Effector memory CD8-positive, alpha-beta T cell (primary cell): ENCODE measurements at places on chromosomes 1 and 21.

GRCh38 chr21:34609244-34609932 is 5.5 kb downstream of the RCAN1 start:
- no peak for DNase-seq

DNA sequence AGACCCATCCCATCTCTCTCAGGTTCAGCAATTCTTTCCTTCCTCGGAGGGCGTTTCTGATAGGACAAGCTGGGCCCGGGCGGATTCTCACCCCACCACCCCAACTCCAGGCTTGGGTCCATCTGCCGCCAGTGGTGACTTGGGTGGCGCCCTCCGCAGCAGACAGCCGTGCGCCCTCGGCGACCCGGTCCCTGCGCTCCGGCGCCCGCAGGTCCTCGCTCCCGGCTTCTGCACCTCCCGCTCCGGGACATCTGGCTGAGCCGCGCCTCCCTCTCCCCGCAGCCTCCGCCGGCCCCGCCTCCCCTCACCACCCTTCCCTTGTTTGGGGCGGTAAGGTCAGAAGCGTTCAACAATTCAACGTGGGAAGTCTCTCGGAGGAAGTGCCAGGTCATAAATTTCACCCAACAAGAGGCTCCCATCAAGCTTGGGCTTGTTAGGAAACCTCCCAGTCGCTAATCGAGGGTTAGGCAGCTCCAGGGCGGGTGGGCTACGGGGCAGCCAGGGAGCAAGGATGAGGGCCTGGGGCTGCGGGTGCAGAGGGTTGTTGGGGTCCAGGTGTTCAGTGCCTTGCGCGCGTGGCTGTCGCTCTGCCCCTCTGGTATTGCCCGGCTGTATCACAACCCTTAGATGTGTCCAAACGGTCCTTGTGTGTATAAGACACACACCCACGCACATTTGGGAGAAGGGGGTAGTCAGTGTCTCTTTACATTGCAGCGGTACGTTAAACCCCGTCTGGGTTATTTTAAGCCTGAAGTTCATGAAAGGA is 39.8 kb downstream of the OLIG1 start:
- DNase-seq, result no peak

DNA sequence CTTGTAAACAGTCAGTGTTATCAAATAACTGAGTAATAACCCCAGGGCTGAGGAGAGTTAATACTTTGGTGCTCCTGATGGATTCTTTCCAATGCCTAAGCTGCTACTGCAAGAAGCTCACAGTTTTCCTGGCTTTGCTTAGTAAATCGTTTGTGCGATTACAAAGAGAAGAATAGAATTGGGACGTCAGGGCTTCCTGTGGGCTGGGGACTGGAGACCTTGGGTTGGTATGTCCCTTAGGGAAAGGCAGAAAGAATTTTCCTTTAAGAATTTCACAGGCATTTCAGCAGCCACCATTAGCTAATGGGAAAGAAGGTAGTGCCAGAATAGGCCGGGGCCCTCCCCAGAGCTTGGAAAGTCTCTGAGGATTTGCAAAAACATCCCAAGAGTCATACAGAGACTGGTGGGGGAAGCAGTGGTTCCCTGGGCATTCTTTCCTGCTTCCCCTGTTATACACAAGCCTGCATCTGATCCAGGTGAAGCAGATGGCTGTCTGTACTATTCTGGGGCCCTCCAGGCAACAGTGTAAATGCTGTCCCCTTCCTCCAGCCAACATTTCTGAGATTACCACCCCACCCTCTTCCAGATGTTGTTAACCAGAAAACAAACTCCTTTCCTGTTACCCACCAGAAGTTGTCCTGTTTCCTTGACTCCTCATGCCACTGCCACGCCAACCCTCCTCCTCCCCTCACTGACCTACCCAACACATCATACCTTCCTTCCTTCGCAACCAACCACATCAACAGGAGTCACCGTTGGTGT is 40.2 kb downstream of the PLXNA2 start:
- DNase-seq, result no peak

GRCh38 chr1:214018386-214019268 is 30.9 kb downstream of the PROX1 start:
- DNase-seq, result no peak

- no peak for DNase-seq
Observed at GRCh38 chr1:62720946-62721554, 32.9 kb upstream of the DOCK7 start.

DNA sequence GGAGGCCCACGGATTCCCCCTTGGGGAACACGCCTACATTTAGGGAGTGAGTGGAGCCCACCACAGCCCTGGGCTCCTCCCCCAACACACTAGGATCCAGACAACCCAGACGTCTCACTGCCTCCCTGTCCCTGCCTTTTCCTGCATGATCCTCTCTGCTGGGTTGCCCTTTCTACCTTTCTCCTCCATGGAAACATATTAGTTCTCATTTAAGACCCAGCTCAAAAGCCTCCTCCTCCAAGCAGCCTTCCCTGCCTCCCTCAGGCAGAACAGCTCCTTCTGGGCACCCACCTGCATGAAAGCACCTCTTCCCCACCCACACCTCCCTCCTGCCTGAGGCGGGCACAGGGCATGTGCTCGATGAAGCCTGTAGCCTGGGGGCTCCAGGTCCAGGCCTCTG is 10.7 kb downstream of the COL8A2 start:
- no peak for DNase-seq

DNA sequence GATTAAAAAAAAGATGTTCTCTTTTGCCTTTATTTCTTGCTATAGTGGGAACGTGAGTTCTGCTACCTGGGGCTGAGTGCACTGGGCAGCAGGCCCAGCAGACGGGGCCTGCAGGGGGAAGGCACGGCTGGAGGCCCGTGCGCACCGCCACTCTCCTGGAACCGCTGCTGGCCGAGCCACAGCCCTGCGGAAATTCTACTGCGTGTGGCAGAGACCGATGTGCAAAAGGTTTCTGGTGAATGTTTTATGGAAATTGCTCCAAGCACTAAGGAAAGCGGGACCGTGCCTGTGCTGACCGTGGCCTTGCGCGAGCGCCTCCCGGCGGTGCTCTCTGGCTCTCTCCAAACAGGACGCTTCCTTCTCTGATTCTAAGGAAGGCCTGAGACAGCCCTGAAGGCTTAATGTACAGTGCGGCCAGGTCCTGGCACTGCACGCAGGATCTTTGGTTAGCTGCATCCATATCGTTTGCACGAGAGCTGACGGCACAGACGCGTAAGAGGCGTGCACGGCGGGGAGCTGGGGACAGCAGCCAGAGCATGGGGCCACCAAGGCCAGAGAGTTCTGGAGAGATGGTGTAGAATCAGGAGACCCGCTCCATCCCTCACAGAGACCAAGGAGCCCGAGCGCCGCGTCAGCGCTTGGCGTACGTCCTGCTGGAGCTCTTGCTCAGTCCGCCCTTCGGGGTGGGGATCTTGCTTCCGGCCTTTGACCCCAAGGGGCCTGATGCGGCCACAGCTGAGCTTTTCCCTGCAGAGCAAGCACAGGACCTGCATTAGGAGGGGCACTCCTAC is 18.7 kb upstream of the LRRC47 start:
- no peak for DNase-seq

DNA sequence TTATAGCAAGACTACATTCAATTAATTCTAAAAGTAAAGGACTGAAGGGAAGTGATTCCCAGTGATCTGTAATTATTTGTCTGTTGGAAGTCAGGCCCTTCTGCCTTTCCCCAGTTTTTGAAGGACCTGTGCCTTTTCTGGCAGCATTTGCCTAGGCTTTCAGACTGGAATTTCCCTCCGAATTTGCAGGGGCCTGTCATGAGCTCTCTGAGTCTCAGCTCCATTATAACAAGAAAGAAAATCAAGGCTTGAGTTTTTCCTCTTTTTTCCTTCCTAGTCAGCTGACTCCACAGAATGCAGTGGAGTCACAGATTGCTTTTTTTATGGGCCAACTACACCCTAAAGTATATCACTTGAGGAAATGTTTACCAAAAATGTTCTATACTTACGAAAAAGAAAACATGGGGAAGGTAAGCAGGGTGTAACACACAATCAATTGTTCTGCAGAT is 1.1 kb downstream of the NR5A2 start:
- DNase-seq, result no peak

DNA sequence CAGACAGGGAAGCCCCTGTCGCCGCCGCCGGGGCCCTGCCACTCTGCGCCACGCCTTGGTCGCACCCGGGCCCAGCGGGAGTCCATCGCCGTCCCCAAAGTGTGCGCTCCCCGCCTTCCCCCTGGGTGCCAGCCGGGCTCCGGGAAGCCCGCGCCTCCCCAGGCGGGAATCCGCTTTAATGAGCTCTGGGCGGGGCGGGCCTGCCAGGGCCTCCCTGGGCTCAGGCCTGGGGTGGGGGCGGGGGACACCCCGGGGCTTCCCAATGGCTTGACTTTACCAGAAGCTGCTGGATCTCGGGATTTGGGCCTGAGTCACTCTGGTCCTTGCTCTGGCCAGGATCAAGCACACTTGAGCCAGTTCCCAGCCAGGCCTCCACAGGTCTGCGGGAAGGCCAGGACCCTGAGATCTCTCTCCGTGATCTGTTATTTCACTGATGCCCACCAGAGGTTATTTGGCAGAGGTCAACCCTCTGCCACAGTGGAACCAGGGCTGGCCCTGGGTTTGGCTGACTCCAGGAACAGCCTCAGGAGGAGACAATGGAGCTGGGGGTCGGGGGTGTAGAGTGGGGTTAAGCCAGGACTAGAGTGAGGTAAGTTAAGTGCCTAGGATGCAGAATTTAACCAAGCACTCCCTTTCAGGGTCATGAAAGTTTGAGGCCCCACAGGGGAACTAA is 178.4 kb upstream of the EDN2 start:
- no peak for DNase-seq
